ENCODE measurements at places on chromosomes 6 and 20.

DNA sequence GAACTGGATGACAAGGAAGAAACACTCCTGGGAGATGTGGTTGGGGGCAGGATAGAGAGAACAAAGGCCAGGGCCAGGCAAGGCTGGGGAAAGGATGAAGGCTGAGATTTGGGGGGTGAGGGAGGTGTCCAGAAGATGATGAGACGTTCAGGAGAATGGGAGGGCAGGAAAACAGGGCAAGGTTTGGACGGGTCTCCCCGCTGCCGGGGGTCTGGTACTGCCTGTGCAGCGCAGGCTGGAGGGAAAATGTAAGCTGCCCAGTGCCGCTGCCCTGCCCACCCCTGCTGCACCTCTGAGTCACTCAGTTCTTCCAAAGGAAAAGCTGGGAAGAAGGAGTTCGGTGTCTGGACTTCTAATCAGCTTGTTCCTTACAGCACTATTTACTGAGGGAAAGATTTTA lies 130.9 kb downstream of the DTNBP1 start:
- no peak for DNase-seq

DNA sequence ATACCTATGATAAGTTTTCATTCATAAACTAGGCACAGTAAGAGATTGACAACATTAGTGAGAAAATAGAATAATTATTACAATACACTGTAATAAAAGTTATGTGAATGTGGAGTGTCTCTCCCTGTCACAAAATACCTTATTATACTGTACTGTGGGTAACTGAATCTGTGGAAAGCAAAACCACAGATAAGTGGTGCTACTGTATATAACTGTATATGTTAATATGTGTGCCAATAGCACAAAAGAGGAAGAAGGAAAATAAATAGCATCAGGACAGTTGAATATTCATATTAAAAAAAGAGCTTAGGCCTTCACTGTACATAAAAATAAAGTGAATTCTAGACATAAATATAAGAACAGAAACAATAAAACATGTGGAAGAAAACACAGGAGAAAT lies 243.5 kb downstream of the CDKAL1 start:
- no peak for DNase-seq

- no peak for DNase-seq
Observed at GRCh38 chr6:157242791-157243190, 80.5 kb downstream of the TMEM242 start.

DNA sequence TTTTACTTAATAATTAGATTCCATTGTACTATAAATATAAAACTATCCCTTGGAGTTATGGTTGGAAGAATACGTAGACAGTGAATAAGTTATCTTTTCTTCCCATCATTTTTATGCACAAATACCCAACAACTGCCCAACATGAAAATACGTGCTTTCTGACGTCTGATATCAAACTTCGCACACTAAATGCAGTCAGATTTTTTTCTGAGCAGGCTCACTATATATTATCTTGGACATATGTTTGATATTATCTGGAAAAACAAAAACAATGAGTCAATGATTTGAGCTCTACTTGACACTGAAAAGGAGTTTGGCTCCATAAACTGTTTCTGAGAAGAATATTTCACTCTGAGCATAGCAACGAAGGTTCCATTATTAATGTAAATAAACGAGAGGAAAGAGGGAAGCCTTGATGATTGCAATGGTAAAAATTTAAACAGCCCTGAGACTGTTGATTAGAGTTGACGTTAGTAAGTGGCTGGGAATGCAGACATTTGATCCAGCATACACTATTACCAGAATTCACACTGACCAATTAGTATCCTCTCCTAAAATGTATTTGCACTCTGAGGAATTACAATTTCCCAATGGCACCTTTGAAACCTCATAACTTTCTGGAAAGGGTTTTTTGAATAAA lies 1090.0 kb downstream of the EPHA7 start:
- DNase-seq: no peak

GRCh38 chr20:62433658-62434497 lies 6.5 kb upstream of the RBBP8NL start:
- DNase-seq: no peak

GRCh38 chr6:3341467-3341866 lies 82.7 kb downstream of the PSMG4 start:
- no peak for DNase-seq

DNA sequence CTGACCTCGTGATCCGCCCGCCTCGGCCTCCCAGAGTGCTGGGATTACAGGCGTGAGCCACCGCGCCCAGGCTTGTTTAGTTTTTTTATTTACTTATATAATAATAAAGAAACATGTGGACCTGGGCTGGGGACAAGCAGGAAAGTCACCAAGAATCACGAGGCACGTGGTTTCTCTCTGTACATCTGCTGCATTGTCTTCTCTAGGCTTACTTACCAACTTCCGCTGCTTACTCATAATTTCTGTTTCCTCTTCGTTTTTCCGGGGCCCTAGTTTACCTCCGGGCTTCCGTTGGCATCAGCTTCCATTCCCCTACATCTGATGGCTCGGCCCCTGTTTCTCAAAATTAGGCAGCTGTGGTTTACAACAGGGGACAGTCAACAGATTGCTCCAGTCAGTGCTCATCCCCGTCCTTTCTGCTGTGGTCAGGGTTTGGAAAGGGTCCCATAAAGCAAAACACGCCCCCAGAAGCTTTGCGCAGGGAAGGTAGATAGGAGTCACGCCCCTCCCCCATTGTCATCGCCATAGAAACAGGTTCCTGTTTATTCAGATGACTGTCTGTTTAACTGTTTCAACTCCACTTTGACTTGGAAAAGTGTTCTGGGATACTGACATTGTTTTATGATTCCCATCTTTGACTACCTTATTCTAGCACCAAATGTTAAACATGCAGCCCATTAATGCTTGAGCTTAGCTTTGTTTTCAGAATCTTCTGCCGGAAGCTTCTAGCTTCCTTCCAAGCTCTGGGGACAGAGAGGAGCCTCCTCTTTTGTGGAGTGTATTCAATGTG lies 31.9 kb upstream of the TXLNB start:
- no peak for DNase-seq

DNA sequence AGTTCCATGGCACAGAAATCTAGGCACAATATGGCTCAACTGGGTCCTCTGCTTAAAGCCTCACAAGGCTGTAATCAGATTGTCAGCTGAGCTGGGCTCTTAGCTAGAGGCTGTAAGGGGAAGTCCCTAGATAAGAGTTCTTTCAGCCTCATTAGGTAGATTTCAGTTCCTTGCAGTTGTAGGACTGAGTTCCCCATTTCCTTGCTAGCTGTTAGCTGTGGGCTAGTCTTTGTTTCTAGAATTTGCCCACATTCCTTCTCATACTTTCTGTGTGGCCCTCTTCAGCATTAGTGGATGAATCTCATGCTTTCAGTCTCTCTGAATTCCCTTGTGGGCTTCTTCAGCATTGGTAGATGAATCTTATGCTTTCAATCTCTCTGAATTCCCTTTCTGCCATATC lies 71.0 kb upstream of the MRAP2 start:
- DNase-seq: no peak

- no peak for DNase-seq
Observed at GRCh38 chr6:3724451-3725144, 26.9 kb downstream of the PXDC1 start.

DNA sequence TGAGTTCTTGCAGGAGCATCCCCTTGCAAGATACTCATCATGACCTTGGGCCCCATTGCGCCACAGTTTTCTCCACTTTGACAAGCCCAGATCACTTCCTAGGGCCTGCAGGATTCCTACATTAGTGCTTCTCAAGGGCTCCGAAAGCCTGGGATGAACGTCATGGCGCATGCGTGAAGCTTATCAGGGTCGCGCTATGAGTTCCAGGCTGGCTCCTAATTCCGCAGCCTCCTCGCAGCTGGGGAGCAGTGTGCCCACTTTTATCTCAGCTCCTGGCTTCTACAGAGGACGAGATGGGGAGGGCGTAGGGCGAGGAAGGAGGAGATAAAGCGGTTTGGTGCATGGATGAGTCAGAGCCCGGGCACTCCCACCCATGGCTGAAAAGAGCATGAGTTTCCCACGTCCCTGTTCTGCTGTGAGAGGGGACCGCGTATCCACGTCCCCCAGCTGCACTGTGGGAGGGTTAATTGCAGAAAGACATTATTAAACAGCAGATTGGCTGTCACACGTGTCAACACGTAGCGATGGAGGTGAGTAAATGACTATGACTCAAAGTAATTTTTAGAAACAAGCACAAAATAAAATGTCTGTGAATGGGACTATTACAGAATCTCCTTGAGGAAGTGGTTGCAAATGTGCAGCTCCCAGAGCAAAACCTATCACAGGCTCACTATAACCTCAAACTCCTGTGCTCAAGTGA lies 72.9 kb upstream of the DSP start:
- no peak for DNase-seq

DNA sequence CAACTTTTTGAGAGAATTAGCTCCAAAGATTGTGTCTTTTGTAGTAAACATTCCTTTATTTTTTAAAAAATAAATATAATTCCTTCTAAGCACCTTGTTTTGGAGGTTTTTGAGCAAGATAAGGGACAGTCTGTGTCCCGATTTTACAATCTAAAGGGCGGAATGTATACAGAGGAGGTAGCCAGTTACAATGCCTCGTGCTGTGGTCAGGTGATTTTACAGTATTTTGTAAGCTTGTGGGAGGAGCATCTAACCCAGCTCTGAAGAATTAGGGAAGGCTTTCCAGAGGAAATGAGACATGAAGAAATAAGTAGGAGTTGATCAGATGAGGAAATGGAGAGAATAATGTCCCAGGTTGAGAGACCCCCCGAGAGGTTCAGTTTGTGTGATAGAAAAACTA lies 1.3 kb downstream of the HINT3 start:
- no peak for DNase-seq

DNA sequence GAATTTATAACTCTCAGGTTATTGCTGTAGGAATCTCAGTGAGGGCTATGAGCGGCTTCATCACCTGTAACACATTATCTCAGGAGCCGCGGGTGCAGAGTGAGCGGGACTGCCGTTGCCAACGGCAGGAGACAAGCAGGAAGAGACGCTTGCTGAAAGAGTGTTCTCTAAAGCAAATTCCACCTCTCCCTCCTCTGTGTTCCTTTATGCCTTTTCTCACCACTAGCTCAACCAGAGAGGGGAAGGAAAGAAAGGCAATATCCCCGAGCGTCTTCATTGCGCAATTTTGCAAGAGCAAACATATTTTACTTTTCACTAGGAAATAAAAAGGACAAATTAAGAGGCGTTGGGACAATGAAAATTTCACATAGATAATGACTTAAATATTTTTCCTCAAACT lies 185.2 kb upstream of the EXOC2 start:
- no peak for DNase-seq

- no peak for DNase-seq
Observed at GRCh38 chr6:34958734-34959133, 69.7 kb downstream of the ANKS1A start.

- DNase-seq: no peak
Observed at GRCh38 chr20:45991616-45992015, 17.1 kb upstream of the MMP9 start.

- DNase-seq: no peak
Observed at GRCh38 chr6:143097224-143097795, 36.6 kb downstream of the AIG1 start.

DNA sequence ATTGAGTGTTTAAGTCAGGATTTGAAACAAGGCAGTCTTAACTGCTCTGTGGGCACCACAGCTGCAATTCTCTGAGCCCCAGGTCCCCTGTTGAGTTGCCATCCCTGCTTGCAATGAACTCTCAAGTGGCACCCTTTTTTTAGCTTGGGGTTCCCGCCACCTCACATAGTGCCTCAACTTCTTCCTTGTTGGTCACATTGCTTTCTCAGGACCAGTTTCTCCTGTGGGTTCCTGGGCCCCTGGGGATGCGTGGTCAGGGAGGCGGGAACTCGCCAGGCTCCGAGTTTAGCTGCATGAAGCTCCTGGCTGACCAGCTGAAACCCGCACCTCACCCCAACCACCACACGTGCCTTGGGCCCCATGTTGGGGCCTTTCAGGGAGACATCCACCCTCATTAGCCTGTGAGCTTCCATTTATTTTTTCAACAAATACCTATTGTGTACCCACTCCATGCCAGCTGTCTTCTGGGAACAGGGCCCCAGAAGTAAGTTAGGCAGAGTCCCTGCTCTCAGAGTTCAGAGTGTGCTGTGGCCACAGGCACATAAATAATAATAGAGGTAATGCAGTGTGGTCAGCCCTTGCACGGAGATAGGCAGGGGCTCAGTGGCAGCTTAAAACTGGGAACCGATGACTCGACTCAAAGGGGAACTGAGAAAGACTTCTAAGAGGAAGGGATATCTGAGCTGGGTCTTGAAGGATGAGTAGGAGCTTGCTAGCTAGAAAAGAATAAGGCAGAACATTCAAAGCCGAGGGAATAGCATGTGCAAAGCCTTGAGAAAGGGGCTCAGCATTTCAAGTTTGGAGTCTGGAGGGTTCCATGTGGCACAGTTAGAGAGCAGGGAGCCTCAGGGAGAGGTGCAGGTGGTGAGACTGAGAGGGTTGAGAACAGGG lies 33.9 kb upstream of the FAM83D start:
- no peak for DNase-seq

DNA sequence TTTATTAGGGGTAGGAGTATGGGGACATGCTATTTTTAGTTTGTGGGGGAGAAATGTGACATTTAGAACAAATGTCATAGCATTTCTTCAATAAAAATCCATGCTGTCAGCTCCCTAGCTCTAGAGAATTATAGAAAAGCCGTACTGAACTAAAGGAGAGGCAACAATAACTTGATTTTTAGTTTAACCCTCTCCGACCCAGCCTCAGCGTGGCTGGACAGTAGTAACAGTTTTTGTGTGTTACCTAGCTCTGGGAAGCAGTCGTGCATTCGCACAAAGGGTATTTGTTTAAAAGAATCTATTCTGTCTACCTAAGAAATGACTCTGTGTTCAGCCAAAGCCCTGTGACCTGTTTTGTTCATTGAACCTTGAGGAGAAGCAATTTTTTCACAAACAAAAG lies 442.4 kb upstream of the SOX4 start:
- DNase-seq: no peak

DNA sequence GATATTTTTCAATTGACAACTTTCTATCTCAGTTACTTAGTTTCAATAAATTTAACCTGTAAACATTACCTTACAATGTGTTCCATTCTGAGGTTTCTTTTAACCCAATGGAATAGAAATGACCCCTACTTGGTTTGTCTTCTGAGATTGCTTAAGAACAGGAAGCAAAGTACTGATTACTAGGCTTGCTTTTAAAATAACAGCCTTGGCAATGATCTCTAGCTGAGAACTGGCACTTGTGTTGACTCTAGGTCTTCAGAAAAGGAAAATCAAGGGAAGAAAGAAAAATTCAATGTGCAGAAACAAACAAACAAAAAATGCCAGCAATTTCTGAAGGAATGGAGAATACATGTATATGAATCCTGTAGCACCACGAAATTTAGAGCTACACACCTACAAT lies 66.1 kb downstream of the SYNE1 start:
- DNase-seq: no peak
